Hematopoietic multipotent progenitor cell treated with erythropoietin and hydrocortisone succinate and interleukin-3 and kit ligand, for 6 days (in vitro differentiated cells): ENCODE measurements at places on chromosomes 3 and 15.
A peak's percentile ranks its signal among the peaks of the same experiment; 100 is the strongest.

GRCh38 chr3:194103505-194103904 is 32.4 kb upstream of the HES1 start:
- no peak for DNase-seq

- DNase-seq: no peak
These were observed 60.5 kb downstream of the MYO1E start for GRCh38 chr15:59312205-59312604.

- DNase-seq: peak; percentile 70
These were observed 517.3 kb downstream of the MECOM start for GRCh38 chr3:169146179-169146665.

- DNase-seq: peak; percentile 34
These were observed 83.3 kb upstream of the KCNH8 start for GRCh38 chr3:19065027-19065426.

- DNase-seq: no peak
These were observed 12.0 kb downstream of the ADAMTS9 start for GRCh38 chr3:64675687-64676247.

GRCh38 chr3:149382518-149382917 is 5.1 kb upstream of the TM4SF1 start:
- no peak for DNase-seq

DNA sequence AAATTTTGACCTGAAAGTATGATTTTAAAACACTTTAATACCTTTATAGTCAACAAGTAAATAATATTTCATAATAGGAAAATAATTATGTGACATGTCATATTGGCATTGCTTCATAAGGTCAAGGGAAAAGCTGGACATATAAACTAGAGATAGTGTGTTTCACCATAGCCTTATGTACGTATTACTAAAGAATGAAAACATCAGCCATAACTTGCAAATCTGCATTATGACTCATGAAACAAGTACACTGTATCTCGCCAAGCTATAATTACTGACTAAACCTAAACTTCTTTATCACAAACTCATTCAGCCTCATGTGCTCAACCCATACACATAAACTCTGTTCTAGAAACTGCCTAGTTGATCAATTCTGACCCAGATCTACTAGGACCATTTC is 950.1 kb downstream of the FHIT start:
- DNase-seq: no peak

DNA sequence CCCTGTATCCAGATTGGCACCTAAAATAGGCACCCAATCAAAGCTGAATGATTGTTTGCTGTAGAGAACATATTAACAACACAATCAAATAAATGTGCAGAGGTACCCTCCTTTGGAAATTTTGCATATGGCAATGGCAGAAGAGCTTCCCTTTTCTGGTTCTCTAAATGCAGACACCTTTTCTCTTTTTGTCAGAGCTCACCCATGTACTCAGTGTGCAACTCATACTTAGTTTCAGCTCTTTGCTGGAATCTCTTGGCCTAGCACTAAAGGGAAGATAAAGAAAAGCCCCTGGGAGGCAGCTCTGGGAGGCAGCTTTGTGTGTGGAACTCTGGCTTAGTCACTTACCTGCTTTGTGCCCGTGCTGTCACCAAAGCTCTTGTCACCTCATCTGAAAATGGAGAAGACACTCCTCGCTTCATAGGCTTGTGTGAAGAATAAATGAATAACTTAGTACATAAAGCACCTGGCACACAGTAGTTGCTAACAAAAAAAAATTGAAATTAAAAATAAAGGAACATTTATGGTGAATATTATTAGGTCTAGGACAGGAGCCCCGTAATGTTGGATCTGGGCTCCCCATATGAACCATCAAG is 28.8 kb downstream of the ST6GAL1 start:
- DNase-seq: no peak

- no peak for DNase-seq
These were observed 62.1 kb downstream of the LHFPL4 start for GRCh38 chr3:9491506-9491905.

- DNase-seq: no peak
These were observed 119.8 kb upstream of the ALDH1A3 start for GRCh38 chr15:100759698-100760356.

DNA sequence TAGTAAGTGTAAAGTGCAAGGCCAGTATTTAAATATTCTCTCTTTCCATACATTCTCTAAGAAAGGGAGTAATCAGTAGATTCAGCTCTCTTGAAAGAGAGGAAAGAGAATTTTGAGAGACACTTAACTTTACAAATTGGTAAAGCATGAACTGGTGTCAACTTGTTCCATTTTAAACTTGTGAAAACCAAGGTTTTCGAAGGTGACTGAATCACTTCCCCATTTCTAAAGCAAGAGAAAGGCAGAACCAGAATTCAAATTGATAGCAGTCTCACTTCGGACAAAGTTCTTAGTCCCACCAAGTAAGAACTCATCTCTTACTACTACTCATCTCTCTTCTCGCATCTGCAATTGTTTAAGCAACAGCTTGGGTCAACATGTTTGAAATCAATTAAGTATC is 22.4 kb downstream of the TJP1 start:
- DNase-seq: no peak

- no peak for DNase-seq
These were observed 335.6 kb downstream of the TUSC7 start for GRCh38 chr3:117045143-117045542.

DNA sequence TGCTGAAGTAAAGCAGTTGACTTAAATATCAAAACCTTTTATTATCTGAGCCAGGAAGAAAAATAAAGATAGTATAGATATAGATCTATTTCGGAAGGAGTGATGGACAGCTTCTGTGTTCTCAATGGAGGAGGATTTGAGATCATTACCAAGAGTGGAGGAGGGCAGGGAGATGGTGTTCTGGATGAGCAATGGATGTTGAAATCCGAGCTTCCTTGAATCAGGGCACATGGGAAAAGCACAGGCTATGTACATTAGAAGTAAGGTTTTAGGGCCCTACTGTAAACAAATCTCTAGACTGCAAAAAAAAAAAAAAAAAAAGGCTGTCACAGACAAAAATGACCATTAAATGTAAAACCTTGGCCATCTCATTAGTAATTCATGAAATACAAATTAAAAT is 43.2 kb downstream of the GTPBP8 start:
- DNase-seq: no peak

GRCh38 chr3:174408310-174408709 is 450.8 kb upstream of the NAALADL2 start:
- no peak for DNase-seq

GRCh38 chr15:64548235-64548634 is 87.9 kb downstream of the ZNF609 start:
- no peak for DNase-seq

DNA sequence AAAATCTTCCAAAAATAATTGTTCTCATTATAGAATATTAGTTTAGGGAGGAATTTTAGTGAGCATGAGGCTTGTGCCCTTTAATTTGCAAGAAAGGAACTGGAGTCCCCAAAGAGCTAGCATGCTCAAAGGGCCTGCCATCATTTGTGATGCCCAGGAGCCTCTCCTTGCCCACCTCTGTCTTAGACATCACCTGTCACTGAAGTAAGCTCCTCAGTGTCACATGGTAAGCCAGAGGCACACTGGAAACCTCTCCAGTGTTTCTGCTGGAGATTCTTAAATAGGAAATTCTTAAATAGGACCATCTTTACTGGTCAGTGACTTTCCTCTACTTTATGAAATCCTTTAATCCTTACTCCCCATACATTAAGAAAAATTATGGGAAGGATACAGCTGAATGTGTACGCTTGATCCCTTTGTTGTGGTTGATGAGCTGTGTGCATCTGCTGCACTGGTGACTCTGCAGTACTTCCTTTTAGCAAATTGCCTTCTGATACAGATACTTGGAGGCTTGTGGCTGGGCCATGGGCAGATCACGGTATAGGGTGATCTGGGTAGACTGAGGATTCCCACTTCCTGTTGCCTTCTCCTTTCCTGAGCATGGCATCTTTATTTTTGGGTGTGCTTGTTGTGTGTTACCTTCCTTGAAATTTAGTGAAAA is 197.4 kb downstream of the KLHL25 start:
- no peak for DNase-seq

GRCh38 chr3:13025778-13026518 is 47.3 kb downstream of the IQSEC1 start:
- no peak for DNase-seq

- no peak for DNase-seq
These were observed 24.6 kb downstream of the SIDT1 start for GRCh38 chr3:113556946-113557335.

DNA sequence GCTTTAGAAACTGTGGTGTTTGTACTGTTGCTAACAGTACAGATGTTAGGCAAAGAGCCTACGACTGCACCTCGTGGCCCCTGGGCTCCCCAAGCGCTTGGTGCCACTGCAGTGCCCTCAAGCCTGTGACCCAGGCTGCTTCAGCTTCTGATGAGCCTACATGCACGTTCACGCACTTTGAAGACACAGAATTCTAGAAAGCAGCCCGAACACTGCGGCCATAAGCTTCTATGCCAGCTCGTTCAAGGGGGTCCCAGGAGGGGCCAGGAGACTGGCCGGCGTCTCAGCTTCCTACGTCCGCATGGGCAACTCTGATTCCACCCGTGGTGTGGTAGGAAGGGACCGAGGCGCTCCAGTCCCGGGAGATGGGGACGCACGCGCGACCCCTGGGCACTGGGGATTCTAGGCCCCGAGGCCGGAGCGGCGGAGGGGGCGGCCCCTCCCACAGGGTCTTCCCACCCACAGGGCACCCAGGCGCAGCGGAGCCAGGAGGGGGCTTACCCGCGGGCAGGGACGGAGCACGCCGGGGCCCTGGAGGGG is 653 bp downstream of the MYO5C start:
- DNase-seq: peak; percentile 13

- DNase-seq: no peak
These were observed 137.3 kb downstream of the OCA2 start for GRCh38 chr15:27961801-27962200.

GRCh38 chr3:87796843-87797185 is 262.0 kb downstream of the CGGBP1 start:
- DNase-seq: peak; percentile 49

- no peak for DNase-seq
These were observed 12.2 kb downstream of the MYLK start for GRCh38 chr3:123871946-123872345.

DNA sequence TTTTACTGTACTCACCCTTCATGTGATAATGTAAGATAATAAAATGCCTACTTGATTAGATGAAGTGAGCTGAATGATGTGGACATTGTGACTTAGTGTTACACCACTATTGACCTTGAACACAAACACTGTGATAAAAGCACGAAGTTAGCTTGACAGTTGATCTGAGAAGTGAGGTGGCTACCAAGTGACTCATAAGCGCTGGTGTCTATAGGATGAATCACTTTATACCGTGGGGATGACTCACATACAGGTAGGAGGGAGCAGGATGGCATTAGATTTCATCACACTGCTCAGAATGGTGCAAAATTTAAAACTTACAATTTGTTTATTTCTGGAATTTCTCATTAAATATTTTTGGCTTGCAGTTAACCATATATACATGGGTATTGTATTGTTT is 174.7 kb upstream of the CNTN3 start:
- DNase-seq: no peak

DNA sequence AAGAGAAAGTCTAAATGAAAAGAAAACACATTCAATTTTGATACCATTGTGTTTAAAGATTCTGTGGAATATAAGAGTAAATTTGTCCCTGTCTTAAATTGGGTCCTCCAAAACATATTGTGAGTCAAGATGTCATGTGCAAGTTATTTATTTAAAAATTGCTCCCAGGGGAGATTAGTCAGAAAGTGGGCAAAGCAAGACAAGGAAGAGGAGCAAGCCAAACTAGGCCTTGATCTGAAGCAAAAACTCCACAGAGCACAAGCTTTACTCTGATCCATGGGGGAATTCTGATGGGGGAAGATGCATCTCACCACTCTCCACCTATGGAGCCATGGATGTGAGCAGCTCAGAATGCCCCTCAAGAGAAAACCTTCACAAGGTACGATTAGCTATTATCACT is 342.8 kb upstream of the IL12A start:
- no peak for DNase-seq

GRCh38 chr15:70955151-70955550 is 62.5 kb downstream of the LRRC49 start:
- no peak for DNase-seq

- no peak for DNase-seq
These were observed 153.2 kb downstream of the MYRIP start for GRCh38 chr3:39962581-39962980.

- DNase-seq: no peak
These were observed 46.1 kb downstream of the SLC9C1 start for GRCh38 chr3:112247900-112248299.

DNA sequence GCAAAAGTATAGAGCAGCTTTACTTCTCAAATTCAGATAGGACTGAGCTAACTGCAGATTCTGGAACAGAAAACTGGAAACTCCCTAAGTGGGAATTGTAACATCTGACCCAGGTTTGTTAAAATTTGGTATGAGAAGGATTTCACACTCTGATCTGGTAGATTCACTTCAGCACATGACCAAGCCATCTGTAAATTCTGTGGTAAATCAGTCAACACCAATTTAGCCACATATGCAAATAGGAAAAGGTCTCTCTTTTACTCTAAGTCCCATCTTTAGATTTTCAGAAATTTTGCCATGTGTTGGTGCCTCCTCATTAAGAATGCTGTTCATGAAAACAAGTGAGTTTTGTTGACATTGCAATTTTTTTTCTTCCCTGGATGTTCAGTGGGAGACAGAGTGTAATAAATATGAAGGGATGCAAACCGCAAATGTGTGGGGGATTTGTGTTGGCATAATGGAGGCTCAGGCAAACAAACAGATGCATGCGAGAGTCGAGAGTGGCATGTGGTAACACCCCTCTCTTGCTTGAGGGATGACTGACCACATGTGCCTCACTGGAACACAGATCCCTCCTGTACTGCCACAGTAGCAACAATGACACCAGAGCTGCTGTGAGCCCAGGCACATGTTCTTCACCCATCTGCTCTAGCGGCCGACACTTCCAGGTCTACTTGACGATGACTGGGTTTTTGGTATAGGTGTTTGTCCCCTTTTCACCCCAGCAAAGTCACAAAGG is 146.6 kb downstream of the FEZF2 start:
- no peak for DNase-seq

DNA sequence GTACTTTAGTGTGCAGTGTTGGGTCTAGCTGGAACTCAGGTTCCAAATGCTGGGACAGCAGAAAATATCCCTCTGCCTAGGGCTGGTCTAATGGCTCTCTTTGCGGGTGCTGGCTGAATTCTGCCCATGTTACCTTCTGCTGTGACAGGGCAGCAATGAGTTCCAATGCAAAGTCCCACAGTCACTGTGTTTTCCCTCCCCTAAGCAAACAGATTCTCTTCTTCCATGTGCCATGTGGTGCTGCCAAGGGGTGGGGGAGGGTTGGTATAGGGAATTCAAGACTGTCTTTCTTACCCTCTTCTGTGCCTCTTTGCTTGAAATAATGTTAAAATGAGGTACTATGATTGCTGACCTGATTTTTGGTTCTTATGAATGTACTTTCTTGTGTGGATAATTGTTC is 229.6 kb downstream of the GBE1 start:
- no peak for DNase-seq
